Muscle of leg (tissue), 16 donors: ENCODE measurements at places on chromosomes 11 and 22. TPM values are rescaled to one million over a fixed set of nuclear protein-coding genes. Genes with fewer than 3 reads are reported as not detected.
A peak's percentile ranks its signal among the peaks of the same experiment; 100 is the strongest.

Gene MAPK8IP2
- 0.22 TPM for total RNA-seq

Gene SMIM38
- 0.98 TPM for total RNA-seq

Gene TEX12
- 0.22 TPM for total RNA-seq

Gene TMEM151A
- not detected for total RNA-seq

Gene TSKU
- 13.9 TPM for total RNA-seq

Gene CLMP
- 13.9 TPM for total RNA-seq

Gene CD3E
- 0.13 TPM for total RNA-seq

Gene GRM5
- 0.04 TPM for total RNA-seq

Gene CDON
- total RNA-seq, result 42.1 TPM

DNA sequence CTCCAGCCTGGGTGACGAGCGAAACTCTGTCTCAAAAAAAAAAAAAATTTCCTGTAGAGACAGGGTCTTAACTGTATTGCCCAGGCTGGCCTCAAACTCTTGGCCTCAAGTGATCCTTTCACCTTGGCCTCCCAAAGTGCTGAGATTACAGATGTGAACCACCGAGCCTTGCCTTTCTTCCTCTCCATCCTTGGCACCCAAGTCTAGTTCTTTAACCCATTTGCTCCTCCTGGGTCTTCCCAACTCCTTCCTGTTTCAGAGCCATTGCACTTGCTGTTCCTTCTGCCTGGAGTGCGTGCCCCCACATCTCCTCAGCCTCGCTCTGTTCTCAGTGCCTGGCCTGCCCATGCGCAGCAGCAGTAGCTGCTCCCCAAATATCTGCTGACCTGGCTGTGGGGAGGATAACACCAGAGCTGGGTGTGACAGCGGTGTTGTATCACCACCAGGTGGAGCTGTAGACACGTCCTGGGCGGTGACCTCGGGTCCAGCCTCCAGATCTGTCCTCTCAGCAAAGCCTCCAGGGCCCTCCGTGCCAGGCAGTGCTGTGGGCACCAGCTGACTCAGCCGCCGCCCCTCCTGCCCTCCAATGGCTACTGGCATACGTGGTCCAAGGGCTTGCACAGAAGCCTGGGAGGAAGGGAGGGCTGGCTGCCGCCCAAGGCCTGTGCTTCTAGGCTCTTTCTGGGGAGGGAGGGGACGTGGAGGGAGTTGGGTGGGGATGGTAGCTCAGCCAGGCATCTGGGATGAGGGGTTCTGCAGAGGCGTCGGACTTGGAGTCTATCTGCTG is 22.0 kb downstream of the TEF start:
- no peak overlapping the region for H3K27ac ChIP-seq
- no peak overlapping the region for H3K4me3 ChIP-seq
- no peaks in the 10 kb centered on the region for H3K27me3 ChIP-seq
- DNase-seq, result peak; percentile 89

DNA sequence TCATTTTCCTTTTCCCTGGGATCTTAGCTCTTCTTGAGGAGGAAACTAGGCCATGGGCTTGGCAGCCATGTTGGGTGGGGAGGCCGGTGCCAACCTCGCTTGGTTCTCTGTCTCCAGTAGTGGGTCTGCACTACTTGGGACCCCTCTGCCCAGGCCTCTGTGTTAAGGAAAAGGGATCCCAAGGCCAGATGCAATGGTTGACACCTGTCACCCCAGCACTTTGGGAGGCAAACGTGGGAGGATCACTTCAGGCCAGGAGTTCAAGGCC is 1.9 kb upstream of the ZDHHC8 start:
- no peaks in the 10 kb centered on the region for H3K27me3 ChIP-seq
- no peak overlapping the region for H3K27ac ChIP-seq
- peaks cover 27% of the 10 kb centered on the region for H3K4me1 ChIP-seq

- H3K4me1 ChIP-seq, result peaks cover 29% of the 10 kb centered on the region
- DNase-seq, result no peak
- H3K27ac ChIP-seq, result peak overlapping the region; percentile 21
- H3K36me3 ChIP-seq, result peaks cover 18% of the 10 kb centered on the region
- H3K27me3 ChIP-seq, result no peaks in the 10 kb centered on the region
- no peak overlapping the region for H3K4me3 ChIP-seq
Observed at GRCh38 chr22:29096736-29097669, 24.2 kb downstream of the KREMEN1 start.

GRCh38 chr11:73308003-73308960 is at the start of gene ARHGEF17:
TSS of gene ARHGEF17 (plus strand) at chr11:73308276. CDS start at chr11:73308639, 363 bp downstream.
- H3K4me1 ChIP-seq, result peaks cover 49% of the 10 kb centered on the region
- peaks cover 24% of the 10 kb centered on the region for H3K36me3 ChIP-seq
- H3K27me3 ChIP-seq, result no peaks in the 10 kb centered on the region
- peak within 1 kb of the TSS; percentile 87 for H3K4me3 ChIP-seq

DNA sequence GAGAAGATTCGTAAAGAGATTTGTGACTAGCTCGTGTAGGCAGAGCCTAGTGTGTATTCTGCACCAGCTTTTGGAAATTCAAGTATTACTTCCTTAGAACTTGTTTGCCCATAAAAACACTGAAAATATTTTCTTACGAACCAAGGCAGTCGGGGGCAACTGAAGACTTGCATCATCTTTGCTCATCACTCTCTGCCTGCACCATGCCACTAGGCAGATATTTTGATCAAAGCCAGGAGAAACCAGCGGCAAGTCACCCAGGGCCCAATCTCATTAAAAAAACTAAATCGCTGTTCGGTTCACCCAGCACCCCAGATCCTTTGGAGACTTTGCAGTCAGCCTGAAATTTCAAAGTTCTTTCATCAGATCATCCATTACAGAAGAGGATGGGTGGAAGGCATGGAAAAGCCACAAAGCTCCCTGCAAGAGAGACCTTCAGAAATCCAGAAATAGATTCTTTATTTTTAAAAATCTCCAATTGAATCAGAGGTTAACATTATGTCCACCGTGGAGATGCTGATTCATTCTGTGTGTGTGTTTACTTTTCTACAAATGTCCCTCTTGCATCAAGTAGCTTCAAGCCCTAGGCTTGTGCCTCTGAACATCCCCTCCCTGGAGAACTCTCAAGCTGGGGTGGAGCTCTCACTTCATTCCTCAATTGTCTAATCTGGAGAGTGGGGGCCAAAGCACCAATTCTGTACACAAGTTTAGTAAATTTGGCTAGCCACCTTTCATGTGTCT is 78.4 kb downstream of the ETS1 start:
- no peak for DNase-seq
- no peak overlapping the region for H3K4me3 ChIP-seq
- peaks cover 20% of the 10 kb centered on the region for H3K36me3 ChIP-seq
- peaks cover 18% of the 10 kb centered on the region for H3K27me3 ChIP-seq
- peaks cover 34% of the 10 kb centered on the region for H3K4me1 ChIP-seq
- no peak overlapping the region for H3K27ac ChIP-seq

GRCh38 chr11:31974366-31975136 is 116.3 kb upstream of the RCN1 start:
- no peak overlapping the region for H3K27ac ChIP-seq
- no peak for DNase-seq
- no peaks in the 10 kb centered on the region for H3K36me3 ChIP-seq
- H3K4me1 ChIP-seq, result no peaks in the 10 kb centered on the region
- H3K4me3 ChIP-seq, result no peak overlapping the region

DNA sequence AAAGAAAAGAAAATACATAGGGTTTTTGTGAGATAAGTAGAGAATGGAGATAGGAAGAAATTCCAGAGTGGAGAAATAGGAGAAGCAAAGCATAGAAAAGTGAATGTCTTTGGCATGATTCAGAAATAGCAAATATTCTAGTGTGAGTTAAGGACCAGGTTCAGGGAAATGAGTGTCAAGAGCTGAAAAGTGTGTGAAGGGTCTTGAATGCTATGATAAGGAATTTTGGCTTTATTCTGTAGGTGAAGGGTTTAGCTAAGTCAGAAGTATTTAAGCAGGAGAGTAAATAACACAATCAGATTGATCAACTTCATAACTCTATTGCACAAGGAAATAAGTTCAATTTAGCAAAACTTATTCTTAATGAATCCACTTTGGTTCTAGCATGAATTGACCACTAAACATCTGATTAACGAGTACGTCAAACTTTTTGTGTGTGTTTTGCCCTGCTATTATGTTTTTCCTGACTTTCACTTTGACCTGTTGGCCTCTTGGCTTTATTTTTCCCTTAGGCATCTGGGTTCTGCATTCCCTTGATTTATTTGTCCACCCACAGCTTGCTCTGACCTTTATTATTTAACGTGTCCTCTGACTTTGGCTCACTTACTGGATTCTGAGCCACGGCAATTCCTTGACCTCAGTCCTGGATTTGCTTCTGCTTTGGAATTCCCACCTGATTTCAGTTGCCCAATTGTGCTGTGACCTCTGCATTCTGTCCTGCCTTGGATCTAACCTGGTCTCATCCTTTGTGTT is 11.9 kb upstream of the TMEM218 start:
- no peak overlapping the region for H3K4me3 ChIP-seq
- DNase-seq, result no peak
- peaks cover 7% of the 10 kb centered on the region for H3K4me1 ChIP-seq

DNA sequence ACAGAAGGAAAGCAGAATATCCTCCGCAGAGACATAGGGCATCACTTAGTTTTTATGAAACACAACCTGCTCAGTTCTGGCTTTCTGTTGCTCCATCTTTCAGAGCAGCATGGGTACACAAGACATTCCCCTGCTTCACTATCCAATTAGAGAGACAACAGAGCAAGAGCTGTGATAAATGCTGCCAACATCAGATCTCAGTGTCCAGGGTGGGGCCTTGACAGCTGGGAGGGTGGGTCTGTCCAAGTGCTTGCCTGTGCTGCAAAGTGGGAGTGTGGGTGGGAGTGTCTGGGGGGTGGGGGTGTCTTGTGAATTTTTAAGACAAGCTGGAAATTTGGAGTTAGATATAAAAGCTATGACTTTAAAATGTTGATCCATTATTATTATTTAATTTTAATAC is 369.6 kb downstream of the TENM4 start:
- H3K27me3 ChIP-seq, result no peaks in the 10 kb centered on the region
- no peak overlapping the region for H3K4me3 ChIP-seq
- DNase-seq, result no peak
- peaks cover 5% of the 10 kb centered on the region for H3K36me3 ChIP-seq
- H3K27ac ChIP-seq, result no peak overlapping the region

DNA sequence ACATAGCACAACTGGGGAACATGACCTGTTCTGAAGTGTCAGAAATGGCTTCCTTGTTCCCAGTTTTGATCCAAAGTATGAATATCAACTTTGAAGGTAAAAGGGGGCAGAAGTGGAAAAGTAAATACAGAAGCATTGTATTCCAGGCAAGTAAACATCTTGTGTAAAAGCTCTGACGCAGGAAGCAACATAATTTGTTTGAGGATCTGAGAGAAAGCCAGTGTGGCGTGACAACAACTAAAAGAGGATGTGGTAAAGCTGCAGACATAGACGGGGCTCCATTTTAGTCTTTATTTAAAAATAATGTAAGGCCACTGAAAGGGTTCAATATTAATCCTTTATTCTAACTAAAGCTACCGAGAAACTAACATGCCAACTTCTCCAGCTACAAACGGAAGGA is 310.2 kb downstream of the DLG2 start:
- no peaks in the 10 kb centered on the region for H3K36me3 ChIP-seq
- no peaks in the 10 kb centered on the region for H3K27me3 ChIP-seq
- no peaks in the 10 kb centered on the region for H3K4me1 ChIP-seq
- DNase-seq, result peak; percentile 61
- no peak overlapping the region for H3K4me3 ChIP-seq
- no peak overlapping the region for H3K27ac ChIP-seq

- peak; percentile 72 for DNase-seq
- H3K27me3 ChIP-seq, result peaks cover 11% of the 10 kb centered on the region
- peaks cover 16% of the 10 kb centered on the region for H3K4me1 ChIP-seq
Observed at GRCh38 chr11:13262096-13262495, 15.5 kb upstream of the BMAL1 start.

GRCh38 chr22:19688301-19689290 is 25.7 kb upstream of the SEPTIN5 start:
- no peak overlapping the region for H3K4me3 ChIP-seq
- no peak for DNase-seq
- no peaks in the 10 kb centered on the region for H3K36me3 ChIP-seq
- peaks cover 6% of the 10 kb centered on the region for H3K27me3 ChIP-seq

GRCh38 chr11:132111316-132111715 is 740.9 kb downstream of the NTM start:
- H3K4me3 ChIP-seq, result no peak overlapping the region
- peak overlapping the region; percentile 84 for H3K27ac ChIP-seq
- peaks cover 2% of the 10 kb centered on the region for H3K27me3 ChIP-seq
- H3K36me3 ChIP-seq, result no peaks in the 10 kb centered on the region
- H3K4me1 ChIP-seq, result peaks cover 28% of the 10 kb centered on the region

GRCh38 chr11:18721561-18722292 is 4.3 kb downstream of the IGSF22 start:
- H3K36me3 ChIP-seq, result no peaks in the 10 kb centered on the region
- peak overlapping the region; percentile 71 for H3K27ac ChIP-seq
- peak; percentile 58 for DNase-seq
- peaks cover 45% of the 10 kb centered on the region for H3K4me1 ChIP-seq
- peak overlapping the region; percentile 69 for H3K4me3 ChIP-seq
- peaks cover 3% of the 10 kb centered on the region for H3K27me3 ChIP-seq

DNA sequence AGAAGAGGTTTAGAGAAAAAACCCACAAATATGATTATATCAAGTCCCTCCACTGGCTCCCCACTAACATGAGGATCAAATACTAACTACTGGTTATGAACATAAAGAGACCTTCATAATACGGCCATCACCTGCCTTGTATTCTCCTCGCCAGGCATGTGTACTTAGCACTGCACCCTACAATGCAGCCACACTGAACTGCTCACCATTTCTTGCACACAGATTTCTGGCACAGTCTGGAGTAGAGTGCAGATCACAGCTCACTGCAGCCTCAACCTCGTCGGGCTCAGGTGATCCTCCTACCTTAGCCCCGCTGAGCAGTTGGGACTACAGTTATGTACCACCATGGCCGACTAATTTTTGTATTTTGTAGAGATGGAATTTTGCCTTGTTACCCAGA is 13.1 kb downstream of the OSBP start:
- peaks cover 84% of the 10 kb centered on the region for H3K36me3 ChIP-seq
- no peak overlapping the region for H3K4me3 ChIP-seq
- no peaks in the 10 kb centered on the region for H3K4me1 ChIP-seq
